Kasumi-1 (cell line): ENCODE measurements at places on chromosomes 6 and 20.

GRCh38 chr6:105678516-105678915, 275.6 kb upstream of the PREP start:
- DNase-seq = no peak

- no peak for DNase-seq
Observed at GRCh38 chr20:44304383-44304782, 6.6 kb downstream of the FITM2 start.

DNA sequence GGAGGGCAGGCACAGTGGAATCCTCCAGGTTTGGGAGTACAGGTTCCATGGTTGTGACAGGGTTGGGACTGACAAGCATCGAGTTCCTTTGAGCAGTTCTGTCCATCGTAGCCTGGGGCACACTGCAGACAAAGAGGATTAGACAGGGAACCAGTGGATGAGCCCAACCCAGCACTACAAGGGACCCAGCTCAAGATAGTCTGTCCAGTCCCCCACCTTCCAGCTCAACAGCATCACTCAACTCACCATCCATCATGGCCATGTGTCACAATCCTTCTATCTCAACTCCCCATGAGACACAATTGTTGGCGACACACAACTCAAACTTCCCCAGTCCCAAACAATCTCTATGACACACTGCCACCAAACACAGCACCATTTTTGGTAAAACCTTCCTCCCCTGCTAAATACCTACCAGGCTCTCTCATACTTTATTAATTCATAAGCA, 11.8 kb upstream of the GPSM3 start:
- DNase-seq = no peak

DNA sequence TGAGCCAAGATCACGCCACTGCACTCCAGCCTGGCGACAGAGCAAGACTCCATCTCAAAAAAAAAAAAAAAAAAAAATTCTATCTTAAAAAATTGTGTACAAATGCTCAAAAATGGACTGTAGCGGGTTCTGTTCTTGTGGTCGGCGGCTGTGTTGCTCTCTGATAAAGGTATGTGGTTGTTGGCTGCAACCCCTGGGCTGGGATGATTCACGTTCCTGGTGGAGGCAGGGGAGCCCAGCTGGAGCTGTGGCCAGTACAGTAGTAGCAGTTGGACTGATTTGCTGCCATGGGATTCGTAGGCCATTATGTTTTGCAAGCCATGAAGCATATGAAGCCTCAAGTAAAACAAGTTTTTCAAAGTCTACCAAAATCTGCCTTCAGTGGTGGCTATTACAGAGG, 22.3 kb downstream of the MDN1 start:
- no peak for DNase-seq

GRCh38 chr20:33991502-33991901, 2.2 kb upstream of the RALY start:
- no peak for DNase-seq
